ENCODE measurements at places on chromosomes 2 and 18.

GRCh38 chr2:200703127-200703925 is 108.4 kb upstream of the BZW1 start:
- no peak for DNase-seq

GRCh38 chr2:144570566-144570965 is 50.6 kb upstream of the ZEB2 start:
- DNase-seq = no peak

- DNase-seq = no peak
These were observed 531.5 kb downstream of the TNS1 start for GRCh38 chr2:217471319-217471718.

GRCh38 chr2:38475567-38475881 is 98.5 kb upstream of the ATL2 start:
- no peak for DNase-seq

DNA sequence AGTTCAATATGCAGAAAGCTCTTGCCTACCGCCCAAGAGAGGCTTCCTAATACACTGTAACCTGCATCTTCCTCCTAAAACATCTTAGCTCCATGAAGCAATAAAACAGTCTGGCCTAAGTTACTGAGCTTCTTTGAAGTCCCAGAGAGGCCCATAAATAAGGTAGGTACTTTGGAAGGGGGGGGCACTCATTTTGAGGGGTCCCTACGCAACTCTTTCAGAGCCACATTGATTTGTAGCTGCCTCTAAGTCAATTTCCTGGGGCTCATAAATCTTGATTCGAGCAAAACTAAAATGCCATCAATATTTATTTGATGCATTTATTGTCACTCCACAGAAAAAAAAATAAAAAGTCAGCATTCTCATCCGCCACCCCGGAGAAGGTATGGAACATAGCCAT is 60.4 kb upstream of the SIX2 start:
- no peak for DNase-seq

- DNase-seq = no peak
These were observed 95.9 kb upstream of the LCLAT1 start for GRCh38 chr2:30351116-30351515.

DNA sequence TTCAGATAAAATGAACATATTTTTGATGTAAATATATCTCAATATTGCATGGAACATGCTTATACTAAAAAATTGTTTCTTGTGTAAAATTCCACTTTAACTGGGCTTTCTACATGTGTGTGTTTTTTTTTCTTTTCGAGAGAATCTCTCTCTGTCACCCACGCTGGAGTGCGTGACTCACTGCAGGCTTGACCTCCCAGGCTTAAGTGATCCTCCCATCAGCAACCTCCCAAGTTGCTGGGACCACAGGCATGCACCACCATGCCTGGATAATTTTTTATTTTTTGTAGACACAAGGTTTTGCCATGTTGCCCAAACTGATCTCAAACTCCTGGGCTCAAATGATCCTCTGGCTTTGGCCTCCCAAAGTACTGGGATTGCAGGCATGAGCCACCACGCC is 254.6 kb downstream of the LOXHD1 start:
- DNase-seq = no peak

DNA sequence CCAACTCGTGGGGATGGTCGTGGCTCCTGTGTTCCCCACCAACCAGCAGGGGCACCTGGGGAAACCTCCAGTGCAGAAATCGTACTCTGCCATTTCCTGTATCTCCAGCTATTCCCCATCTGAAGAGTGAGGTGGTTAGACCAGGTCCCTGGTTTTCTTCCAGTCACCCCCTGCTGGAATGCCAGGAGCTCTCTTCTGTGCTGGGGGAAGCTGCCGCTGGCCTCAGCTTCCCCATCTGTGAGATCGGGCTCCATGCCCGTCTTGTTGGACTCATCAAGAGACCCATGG is 119.7 kb downstream of the INHBB start:
- no peak for DNase-seq

DNA sequence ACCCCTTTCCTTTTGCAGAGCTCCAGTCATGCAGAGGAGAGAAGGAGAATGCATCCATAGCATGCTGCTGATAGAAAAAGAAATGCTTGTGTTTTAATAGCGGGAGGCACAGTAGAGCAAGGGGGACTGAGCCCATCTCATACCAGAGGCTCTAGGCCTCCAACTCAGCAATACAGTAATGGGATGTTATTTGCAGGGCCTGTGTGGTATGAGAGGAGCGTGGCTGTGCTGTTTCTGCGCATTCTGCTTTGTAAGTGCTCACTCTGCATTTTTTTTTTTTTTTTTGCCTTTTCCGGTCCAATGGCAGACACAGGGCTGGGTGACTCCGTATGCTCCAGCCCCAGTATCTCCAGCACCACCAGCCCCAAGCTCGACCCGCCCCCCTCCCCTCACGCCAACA is 200.0 kb downstream of the GBX2 start:
- DNase-seq = no peak

Data from stimulated activated CD8-positive, alpha-beta memory T cell treated with anti-CD3 and anti-CD28 coated beads, Interleukin-7, amount 100 ng/mL, for 48 hours (primary cell).